ENCODE measurements at places on chromosomes 6 and 20.

DNA sequence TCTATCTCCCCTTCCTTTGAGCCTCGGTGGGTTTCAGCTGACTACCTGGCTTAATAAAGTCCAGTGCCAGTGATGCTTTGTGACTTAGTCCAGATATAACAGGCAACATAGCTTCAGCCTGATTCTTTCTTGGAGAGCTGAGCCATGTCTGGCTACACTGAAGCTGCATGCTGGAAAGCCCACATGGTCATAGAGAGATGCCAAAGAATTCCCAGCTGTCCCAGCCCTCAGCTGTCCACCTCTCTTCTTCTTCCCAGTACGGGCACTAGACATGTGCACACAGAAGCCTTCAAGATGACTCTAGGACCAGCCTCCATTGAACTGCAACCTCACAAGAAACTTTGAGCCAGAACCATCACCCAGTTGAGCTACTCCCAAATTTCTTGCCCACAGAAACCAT lies 154.1 kb upstream of the MYLIP start:
- no peak for DNase-seq

GRCh38 chr6:170288852-170289179 lies 2.1 kb downstream of the DLL1 start:
- no peak for DNase-seq

DNA sequence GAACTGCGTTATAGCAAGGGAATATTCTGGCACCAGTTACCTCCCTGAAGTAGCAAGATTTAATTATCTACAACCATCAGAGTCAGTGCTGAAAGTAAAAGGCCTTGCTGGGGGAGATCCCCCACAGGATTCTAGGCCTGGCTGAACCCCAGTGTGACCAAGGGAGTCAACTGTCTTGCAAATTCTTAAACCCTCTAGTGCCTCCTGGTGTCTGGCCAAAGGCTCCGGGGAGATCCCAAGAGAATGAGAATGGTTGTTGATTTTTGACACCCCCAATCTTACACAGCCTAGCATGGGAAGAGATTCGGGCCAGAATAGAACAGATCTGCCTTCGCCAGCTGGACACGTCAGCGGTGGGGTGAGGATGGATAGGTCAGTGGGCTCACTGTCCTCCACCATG lies 179.4 kb downstream of the ERMARD start:
- DNase-seq: no peak

- DNase-seq: no peak
Measured at GRCh38 chr6:45447005-45447404, 69.3 kb upstream of the SUPT3H start.

- no peak for DNase-seq
Measured at GRCh38 chr6:98894810-98895209, 52.9 kb downstream of the FBXL4 start.

- DNase-seq: no peak
Measured at GRCh38 chr6:41878246-41878645, 16.9 kb downstream of the USP49 start.

Measured in NCI-H1694 treated with DMSO at 0.1 percent for 48 hours (cell line).